ENCODE measurements at places on chromosomes 4 and X.

DNA sequence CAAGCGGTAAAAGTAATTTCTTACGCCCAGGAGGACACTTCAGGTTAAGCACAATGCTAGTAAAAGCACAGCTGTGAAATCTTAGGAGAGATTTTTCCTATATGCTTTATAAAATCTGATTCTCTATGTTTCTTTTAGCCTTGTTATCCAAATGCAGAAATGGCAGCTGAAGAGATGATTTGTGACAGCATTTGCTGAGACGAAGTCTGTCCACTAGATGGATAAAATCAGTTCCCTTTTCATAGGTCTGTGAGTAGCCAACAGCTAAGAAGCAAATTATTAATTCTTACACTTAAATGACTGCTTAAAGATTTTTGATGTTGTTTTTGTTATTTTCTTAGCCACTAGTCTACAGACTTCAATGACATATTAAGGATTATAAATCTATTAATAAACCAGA is 5.3 kb downstream of the GPM6A start:
- no peak for DNase-seq

DNA sequence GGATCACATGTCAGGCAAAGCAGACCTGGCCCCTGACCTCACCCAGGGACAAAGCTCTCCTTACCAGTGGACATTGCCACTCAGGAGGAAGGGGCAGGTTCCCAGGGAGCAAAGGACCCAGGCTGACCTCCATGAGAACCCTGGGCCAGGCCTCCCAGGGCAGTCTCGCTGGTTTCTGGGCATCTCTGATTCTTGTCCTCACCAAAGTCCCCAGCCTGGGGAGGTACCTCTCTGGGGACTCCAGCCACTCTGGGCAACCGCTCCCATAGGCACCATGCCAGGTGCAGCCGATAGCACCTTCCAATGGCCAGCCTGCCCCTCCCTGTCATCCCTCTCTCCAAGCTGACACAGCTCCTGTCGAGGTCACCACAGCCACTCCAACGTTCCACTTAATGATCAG is 7.9 kb downstream of the EVC2 start:
- DNase-seq = no peak

DNA sequence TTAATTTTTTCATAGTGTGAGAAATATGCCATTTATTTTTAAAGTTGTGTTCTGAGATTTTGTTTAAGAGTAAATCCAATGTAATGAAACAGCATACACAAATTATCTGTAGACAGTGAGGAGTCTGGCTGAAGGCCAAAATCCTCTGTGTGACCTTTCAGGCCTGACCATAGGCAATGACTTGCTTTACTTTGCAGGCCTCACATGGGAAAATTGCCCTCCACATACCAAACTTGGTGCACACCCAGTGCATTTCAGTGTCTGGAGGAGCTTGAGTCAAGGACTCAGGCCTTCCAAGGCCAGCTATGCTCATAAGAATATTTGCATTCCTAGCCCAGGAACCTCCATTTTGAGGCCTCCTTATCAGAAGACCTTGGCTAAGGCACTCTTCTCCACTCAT is 430.1 kb downstream of the GABRG1 start:
- no peak for DNase-seq

DNA sequence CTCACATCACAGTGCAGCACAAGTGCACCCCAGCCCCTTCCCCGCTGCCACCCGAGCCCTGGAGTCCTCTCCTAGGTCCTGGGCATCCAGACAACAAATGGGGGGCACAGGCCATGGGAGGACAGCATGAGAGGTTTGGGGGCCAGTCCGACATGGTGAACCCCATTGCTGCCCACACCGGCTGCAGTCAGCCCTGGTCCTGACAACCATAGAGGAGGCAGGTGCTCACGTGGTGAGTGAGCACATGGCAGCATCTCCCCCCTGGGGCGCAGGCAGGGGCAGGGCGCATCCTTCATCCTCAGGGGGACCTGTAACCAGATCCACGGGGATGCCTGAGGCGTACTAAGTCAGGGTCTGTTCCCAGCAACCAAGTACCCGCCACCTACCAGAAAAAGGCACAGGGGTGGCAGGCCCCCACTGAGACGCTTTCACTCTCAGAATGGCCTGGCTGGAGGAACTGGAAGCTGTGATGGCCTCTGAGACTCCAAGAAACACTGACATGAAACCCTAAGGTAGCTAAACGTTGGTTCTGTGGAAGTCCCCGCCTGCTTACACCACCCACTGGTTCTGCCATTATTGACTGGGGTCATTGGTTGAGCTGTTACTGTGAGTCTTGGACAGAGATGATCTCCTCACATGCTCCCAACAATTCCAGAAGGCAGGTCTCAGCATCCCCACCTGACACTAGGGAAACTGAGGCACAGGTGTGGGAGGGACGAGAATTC is 6.5 kb downstream of the ZFYVE28 start:
- DNase-seq = no peak

GRCh38 chrX:113473418-113473817 is 632.8 kb upstream of the AMOT start:
- no peak for DNase-seq

GRCh38 chr4:159296061-159296460 is 193.2 kb downstream of the RAPGEF2 start:
- DNase-seq = no peak

GRCh38 chr4:12701384-12701783 is 782.8 kb downstream of the RAB28 start:
- DNase-seq = no peak

- no peak for DNase-seq
Observed at GRCh38 chr4:76881375-76881774, 16.6 kb downstream of the SOWAHB start.

All from activated T-cell treated with anti-CD3 and anti-CD28 coated beads for 24 hours (primary cell).